Upper lobe of left lung (tissue), 6 donors: ENCODE measurements at places on chromosomes 6 and 20. TPM values are rescaled to one million over a fixed set of nuclear protein-coding genes. Genes with fewer than 3 reads are reported as not detected.

Gene E2F1
- 5.8 TPM for total RNA-seq

Gene PSORS1C1
- total RNA-seq: 3.2 TPM

Gene BPIFB4
- total RNA-seq: not detected

Gene OR12D1
- not detected for total RNA-seq

Gene FOXA2
- total RNA-seq: 80.6 TPM

Gene TRIM27
- total RNA-seq: 45.8 TPM

Gene ADAM33
- 17.3 TPM for total RNA-seq

DNA sequence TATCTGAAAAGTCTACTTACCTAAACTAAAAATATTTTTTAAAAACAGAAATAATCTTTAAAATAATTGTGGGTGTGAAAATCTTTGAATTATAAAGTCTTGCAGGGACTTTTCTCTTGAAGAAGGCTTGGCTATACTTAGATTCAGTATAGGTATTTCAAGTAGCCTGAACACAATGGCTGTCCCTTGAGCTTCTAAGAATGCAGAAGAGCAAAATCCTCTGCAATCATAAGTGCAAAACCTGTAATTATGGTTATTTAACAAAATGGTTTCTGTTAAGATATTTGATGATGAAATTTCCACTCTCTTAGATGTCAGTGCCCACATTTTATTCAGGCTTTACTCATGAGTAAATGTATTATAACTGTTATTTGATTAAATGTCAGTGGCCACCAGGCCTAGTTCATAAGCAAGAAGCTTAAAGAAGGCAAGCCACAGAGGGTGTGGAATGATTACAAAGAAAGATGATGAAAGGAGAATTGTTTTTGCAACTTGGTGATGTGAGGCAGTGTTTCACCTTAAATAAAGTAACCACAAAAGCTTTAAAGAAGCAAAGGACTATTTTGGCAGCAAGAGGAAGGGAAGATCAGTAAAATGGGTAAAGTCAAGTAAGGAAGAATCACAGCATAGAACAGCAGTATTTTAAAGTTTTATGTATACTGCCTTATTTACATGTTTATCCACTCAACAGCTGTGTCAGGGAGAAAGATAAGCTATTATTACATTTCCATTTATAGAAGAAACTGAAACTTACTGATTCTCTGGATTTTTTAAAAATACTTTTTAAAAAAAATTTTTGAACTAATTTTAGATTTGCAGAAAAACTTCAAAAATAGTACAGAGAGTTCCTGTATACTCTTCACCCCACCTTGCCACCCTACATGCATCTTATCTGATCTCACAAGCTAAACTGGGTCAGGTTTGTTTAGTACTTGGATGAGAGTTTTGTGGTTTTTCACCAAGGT, 351.2 kb upstream of the RUNX2 start:
- no peaks in the 10 kb centered on the region for H3K27me3 ChIP-seq
- DNase-seq: no peak
- H3K4me3 ChIP-seq: no peak overlapping the region
- no peaks in the 10 kb centered on the region for H3K4me1 ChIP-seq
- no peak overlapping the region for H3K27ac ChIP-seq
- H3K36me3 ChIP-seq: no peaks in the 10 kb centered on the region

GRCh38 chr6:74764486-74764885, 441.4 kb downstream of the COL12A1 start:
- H3K27me3 ChIP-seq: no peaks in the 10 kb centered on the region
- no peaks in the 10 kb centered on the region for H3K4me1 ChIP-seq
- no peak overlapping the region for H3K4me3 ChIP-seq

- H3K36me3 ChIP-seq: peaks cover 19% of the 10 kb centered on the region
- no peak overlapping the region for H3K4me3 ChIP-seq
- peaks cover 23% of the 10 kb centered on the region for H3K4me1 ChIP-seq
- H3K27me3 ChIP-seq: no peaks in the 10 kb centered on the region
- DNase-seq: peak; percentile 68
Measured at GRCh38 chr20:62875419-62876361, 14.1 kb upstream of the TCFL5 start.

DNA sequence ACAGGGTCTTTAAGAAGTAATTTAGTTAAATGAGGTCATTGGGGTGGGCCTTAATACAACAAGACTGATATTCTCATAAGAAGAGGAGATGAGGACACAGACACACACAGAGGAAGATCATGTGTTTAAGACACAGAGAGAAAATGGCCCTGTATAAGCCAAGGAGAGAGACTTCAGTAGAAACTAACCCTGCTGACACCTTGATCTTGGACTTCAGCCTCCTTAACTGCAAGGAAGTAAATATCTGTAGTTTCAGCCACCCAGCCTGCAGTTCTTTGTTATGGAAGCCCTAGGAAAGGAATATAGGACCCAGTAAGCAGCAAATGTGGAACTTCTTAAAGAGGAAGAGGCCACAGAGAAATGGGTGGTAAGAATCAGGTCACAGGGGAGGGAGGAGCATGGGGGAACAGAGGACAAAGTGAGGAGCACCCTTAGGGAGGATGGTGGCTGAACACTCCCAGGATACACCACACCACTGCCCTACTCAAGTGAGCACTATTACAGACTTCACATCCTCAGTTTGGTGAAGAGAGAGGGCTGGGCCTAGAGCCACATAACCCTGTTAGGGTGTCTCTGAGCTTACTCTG, 762 bp downstream of the SIRPB1 start:
- no peaks in the 10 kb centered on the region for H3K4me1 ChIP-seq
- peak overlapping the region; percentile 87 for H3K27ac ChIP-seq
- no peaks in the 10 kb centered on the region for H3K36me3 ChIP-seq
- DNase-seq: no peak
- no peak overlapping the region for H3K4me3 ChIP-seq
- H3K27me3 ChIP-seq: no peaks in the 10 kb centered on the region

GRCh38 chr6:1127129-1127528, 184.8 kb upstream of the FOXQ1 start:
- H3K36me3 ChIP-seq: no peaks in the 10 kb centered on the region
- no peaks in the 10 kb centered on the region for H3K27me3 ChIP-seq
- DNase-seq: no peak
- no peaks in the 10 kb centered on the region for H3K4me1 ChIP-seq

- H3K4me1 ChIP-seq: no peaks in the 10 kb centered on the region
- no peaks in the 10 kb centered on the region for H3K36me3 ChIP-seq
- H3K27ac ChIP-seq: peak overlapping the region; percentile 22
Measured at GRCh38 chr6:155248008-155249001, 15.5 kb upstream of the CLDN20 start.
